Activated CD4-positive, alpha-beta T cell treated with anti-CD3 and anti-CD28 coated beads for 24 hours (primary cell): ENCODE measurements at places on chromosomes 12 and 14.

DNA sequence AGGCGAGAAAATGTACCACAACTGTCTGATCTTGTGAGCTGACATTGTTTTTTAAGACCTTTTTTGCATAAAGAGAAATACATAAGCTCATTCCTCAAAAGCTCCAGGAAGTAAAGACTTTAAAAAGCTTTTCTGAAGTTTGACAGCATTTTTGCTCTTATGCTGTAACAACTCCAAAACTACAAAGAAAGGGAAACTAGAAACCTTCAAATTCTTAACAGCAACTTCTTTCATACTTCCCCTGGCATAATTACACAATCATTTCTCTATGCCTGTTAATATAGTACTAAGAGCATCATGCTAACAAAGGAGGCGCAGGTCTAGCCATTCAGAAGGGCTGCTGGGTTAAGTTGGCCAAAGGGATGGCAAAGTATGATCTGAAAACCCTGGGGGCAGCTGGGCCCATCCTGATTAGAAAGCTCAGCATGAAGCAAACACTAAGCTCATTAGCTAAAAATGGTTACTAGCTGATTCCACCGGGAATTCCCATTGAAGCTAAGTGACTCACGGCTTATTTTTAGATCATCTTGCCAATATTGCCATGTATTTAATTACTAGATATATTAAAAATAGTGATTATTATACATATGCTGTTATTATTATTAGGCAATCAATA, 26.1 kb upstream of the ANP32D start:
- DNase-seq, result no peak

- no peak for DNase-seq
Measured at GRCh38 chr14:37668646-37669045, 73.2 kb downstream of the TTC6 start.

DNA sequence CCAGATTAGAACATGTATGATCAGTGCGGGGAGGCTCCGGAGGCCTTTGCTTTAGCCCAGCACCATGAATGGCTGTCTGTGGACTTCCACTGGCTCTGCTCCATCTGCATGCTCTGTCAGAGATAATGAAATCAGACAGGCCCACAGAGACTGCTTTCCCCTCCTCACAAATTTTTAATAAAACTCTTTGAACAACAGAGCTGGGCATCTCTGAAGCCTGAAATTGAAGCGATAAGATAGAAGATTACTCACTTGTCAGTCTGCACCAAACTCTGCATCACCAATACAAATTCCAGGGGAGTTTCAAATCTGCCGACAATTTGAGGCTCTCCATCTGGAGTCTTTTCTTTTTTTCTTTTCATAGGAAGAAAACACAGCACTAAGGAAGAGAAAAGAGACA, 110.0 kb downstream of the DYRK2 start:
- no peak for DNase-seq

DNA sequence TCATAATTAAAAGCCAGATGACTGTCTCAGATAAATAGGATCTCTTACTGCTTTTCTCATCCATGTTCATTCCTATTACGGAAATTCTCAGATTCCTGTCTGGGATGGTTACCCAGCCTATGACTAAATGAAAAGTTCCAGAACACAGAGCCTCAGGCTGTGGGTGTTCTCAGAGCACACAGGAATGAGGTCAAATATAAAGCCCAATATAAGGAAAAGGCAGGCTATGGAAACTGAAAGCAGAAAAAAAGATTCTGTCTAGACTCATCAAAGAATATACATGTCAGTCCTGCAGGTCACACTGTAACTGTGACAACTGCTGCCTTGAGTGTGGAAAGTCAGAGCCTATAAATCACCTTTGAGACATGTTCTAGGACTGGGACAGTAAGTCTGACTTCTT, 64.3 kb downstream of the DCAF5 start:
- no peak for DNase-seq

- no peak for DNase-seq
Measured at GRCh38 chr14:101535232-101535631, 26.1 kb upstream of the DIO3 start.

DNA sequence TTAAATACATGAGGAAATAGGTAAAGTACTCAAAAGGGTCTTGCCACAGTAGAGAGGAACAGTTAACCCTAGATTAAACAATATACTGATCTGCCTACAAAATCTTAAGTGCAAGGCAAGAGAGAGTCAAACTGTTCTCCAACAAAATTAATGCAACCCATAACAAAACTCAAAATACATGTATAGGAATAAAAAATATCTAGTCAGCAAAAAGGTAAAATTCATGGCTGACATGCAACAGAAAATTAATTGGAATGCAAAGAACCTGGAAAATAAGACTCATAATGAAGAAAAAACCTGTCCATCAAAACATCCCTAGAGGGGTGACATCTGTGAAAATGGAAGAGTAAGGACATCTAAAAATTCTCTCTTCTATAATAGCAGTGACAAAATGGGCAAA, 173.6 kb downstream of the ADAMTS20 start:
- DNase-seq, result no peak

DNA sequence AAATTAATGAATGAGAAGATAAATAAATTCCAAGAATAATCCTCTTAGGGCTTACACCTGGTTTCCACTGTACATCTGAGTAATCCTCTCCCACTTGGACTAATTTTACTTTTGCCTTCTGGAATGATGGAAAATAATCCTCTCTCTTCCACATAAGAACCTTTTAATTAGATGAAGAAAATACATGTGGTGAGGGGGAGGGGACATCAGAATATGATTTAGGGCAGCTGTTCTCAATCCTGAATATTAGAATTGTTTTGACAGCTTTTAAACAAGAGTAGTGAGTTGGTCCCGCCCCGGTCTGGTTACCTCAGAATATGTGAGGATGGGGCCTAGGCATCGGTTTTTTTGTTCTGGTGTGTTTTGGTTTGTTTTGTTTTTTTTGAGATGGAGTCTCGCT, 51.5 kb downstream of the HECTD4 start:
- DNase-seq, result no peak

DNA sequence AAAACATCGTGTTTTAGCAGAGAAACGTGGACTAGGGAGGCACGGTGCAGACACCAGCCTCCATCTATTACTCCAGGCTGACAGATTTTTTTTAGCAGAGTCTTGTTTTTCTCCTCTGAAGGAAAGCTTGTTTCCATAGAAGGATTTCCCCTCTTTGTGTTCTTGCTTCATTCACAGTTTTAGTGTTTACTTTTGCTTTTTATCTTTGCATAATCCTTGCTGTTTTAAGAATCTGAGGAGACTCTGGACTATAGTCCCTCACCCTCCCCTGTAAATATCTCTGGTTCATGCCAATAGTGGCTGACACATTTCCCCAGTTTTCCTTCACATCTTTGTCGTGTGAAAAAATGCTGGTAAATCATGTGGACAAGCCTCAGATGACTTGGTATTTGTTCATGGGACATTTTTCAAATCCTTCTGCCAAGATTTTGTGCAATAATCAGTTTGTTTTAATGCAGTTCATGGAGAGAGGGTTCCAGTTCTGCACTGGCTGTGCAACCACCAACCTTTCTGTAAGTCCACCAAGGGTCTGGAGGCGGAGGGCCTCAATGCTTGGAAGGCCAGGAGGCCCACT, 39.9 kb upstream of the TMCC3 start:
- no peak for DNase-seq

DNA sequence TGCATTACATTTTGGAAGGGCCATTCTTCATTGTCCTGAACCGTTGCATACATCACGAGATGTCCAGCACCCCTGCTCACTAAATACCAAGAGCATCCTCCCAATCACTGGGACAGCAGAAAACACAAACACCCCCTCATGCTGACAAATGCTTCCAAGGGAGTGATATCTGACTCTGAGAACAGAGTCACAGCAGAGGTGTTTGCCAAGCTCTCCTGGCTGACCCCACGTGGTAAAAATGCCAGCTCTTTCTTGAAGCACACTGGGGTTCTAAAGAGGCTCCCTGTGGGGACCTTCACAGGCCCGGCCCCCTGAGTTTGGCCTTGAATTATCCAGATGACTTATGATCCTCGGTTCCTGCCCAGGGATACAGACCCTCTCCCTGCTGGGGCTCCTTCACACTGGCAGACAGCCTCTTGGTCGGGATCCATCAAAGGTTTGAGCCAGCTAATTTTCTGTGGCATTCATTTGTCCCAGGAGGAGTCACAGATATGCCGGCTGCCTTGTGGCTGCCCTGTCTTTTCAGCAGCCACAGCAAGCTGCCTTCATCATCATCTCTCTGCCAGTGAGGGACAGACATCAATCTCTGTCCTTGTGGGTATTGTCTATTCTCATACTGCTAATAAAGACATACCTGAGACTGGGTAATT, 43.1 kb upstream of the PSMC1 start:
- no peak for DNase-seq

DNA sequence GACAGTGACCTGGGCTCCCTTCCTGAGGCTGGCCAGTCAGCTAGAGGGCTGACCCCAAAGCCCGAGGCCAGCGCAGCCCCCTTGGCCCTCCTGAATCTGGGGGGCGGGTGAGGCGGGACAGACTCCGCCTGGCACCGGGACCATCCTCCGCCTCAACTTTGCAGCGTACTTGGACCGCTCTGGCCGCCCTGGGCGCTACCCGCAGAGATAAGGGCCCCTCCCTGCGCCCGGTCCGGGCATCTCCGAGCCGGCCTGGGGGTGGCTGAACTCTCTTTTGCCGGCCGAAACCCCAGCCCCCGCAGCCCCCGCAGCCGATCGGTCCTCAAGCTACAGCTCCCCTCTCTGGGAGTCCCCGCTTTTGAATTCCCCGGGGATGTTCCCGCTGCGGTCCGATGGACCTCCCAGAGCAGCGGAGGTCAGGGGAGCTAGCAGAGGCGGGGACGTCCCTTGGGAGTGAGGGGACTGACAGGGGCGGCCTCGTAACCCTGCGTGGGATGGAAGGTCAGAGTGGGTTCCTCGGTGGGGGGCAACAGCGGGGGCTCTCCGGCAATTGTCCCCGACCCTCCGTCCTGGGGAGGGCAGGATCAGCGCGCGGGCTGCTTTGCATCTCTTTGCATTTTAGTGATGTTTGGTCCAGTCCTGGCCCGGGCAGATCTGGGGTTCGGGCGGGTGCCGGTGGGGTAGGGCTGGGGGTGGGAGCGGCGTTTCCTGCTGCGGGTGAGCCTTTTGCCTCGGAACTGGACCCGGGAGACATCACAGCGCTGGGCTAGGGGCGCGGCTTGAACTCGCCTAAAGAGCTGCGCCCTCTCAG, at the start of gene CRIP1:
TSS of gene CRIP1 (plus strand) at position 724 of the 811 bp plus-strand sequence. CDS start 374 bp downstream, outside the sequence.
- DNase-seq, result no peak

- no peak for DNase-seq
Measured at GRCh38 chr12:130119241-130119861, 42.9 kb upstream of the FZD10 start.

GRCh38 chr12:123102781-123103503, 47.9 kb downstream of the PITPNM2 start:
- no peak for DNase-seq

DNA sequence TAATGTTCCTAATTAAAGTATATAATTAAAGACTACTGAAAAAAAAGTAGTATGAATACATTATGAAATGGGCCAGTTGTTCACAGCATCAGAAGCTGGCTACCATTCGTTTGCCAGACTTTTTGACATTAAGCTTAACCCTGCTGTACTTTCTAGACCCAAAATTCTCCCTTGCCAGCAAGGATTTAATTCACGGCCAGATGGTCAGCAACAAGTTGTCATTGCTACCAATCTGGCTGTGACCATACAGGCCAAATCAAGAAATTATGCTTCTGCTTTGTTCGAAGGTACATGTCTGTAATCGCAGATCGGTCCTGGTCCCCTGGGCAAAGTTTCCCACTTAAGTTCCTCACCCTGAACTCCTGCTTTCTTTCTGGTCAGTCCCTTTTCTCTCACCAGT, 217.7 kb upstream of the ATXN7L3B start:
- DNase-seq, result no peak

GRCh38 chr14:72968316-72968715, 42.1 kb downstream of the DCAF4 start:
- DNase-seq, result no peak

- no peak for DNase-seq
Measured at GRCh38 chr14:30443368-30444007, 115.5 kb upstream of the G2E3 start.

- DNase-seq, result no peak
Measured at GRCh38 chr14:61556455-61556854, 138.9 kb upstream of the HIF1A start.

GRCh38 chr12:113310489-113310888, 24.4 kb downstream of the SLC8B1 start:
- DNase-seq, result no peak

DNA sequence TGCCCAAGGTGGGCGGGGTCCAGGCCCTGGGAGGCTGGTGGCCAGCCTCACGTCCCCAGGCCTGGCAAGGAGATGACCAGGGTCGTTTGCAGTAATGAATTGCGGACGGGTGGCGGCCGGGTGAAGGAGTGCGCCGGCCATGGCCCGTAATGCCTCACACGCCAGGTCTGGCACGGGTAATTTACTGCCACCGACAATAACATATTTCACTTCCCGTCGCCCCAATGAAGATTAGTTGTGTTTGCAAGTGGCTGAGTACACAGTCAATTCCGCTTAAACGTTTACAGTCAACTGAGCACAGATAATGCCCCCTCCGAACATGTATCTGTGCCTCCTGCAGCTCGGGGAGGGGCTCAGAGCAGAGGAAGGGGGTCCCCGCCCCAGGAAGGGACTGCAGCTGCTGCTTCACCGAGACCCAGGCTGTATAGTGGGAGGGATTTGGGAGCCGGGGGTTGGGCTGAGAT, 48.3 kb downstream of the MVK start:
- DNase-seq, result no peak

GRCh38 chr12:5441497-5442236, 9.8 kb downstream of the NTF3 start:
- no peak for DNase-seq

DNA sequence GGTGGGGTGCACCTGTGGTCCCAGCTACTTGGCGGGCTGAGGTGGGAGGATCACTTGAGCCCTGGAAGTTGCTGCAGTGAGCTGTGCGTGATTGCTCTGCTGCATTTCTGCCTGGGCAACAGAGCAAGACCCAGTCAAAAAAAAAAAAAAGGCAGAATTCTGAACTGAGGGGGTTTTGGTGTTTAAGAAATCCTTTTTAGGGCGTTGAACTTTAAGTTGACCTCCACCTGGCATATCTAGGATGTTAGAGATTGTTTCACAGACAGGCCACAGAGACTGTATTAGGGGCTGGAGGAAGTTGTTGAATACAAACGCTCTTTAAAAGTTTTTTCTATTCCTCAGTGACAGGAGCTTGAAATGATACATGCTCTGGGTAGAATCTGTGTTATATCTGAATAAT, 60.5 kb downstream of the FBXW8 start:
- no peak for DNase-seq

- no peak for DNase-seq
Measured at GRCh38 chr12:81722004-81722403, 37.1 kb downstream of the PPFIA2 start.

DNA sequence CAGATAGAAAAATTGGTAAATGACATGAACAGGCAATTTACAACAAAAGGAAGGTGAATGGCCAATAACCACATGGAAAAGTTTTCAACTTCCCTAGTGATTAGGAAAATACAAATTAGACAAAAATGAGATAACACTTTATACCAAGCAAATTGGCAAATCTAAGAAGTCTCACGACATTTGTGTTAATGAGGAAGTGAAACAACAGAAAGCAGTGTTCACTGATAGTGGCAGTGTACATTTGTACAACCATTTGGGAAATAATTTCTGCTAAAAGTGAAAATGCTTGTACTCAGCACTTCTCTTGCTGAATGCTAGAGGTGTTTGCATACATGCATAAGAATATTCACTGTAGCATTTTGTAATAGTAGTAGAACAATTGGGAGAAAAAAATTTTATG, 126.6 kb downstream of the LLPH start:
- DNase-seq, result no peak
